SK-MEL-5 (cell line): ENCODE measurements at places on chromosomes 4 and X. TPM values are rescaled to one million over a fixed set of nuclear protein-coding genes. Genes with fewer than 3 reads are reported as not detected.

SYN1 gene
- total RNA-seq = 0.05 TPM in 1 of 2 replicates, not detected in the other

SYNPO2 gene
- 0.32 and 0.69 TPM in 2 replicates for total RNA-seq

ARX gene
- 0.24 and 0.56 TPM in 2 replicates for total RNA-seq

ITIH6 gene
- total RNA-seq = 0.05 TPM in 1 of 2 replicates, not detected in the other

SLITRK2 gene
- 0.69 and 1.1 TPM in 2 replicates for total RNA-seq

GRCh38 chr4:24865401-24865800 lies 47.4 kb downstream of the CCDC149 start:
- no peak for DNase-seq

- no peak for DNase-seq
Observed at GRCh38 chr4:17690898-17691297, 76.5 kb downstream of the MED28 start.

GRCh38 chr4:18935659-18936345 lies 914.2 kb upstream of the LCORL start:
- DNase-seq = no peak

DNA sequence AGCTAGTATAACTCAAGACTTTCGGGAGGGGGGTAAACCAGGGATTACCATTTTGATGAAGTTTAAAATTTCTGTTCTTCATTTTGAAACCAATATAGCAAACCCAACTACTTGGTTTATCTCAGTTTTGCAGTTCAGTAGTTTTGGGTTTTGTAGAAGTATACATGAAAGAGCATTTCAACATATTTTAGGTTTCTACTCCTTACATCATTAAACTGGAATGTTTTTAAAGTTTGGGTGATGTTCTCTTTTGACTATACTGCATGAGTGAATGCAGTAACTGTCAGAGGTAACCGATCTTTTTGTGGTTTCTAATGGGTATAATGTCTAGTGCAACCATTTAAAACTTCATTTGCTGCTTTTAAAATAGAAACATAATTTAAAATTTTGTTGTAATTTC lies 248.3 kb upstream of the MAD2L1 start:
- no peak for DNase-seq

DNA sequence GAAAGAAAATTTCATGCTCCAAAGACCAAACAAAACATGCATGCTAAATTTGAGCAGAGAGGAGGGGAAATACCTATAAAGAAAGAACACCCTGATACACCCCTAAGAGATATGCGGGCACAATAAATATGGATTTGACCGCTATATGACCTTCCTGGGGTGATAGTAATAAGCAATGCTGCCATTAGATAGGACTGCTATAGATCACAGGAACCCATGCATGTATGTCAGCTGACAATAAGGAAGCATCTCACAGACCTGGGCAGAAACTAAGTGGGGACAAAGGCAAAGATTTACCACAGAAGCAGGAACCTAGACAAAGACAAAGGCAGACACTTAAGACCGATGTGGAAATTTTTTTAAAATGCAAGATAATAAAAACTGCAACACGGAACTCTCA lies 21.3 kb downstream of the ZNF721 start:
- DNase-seq = no peak

DNA sequence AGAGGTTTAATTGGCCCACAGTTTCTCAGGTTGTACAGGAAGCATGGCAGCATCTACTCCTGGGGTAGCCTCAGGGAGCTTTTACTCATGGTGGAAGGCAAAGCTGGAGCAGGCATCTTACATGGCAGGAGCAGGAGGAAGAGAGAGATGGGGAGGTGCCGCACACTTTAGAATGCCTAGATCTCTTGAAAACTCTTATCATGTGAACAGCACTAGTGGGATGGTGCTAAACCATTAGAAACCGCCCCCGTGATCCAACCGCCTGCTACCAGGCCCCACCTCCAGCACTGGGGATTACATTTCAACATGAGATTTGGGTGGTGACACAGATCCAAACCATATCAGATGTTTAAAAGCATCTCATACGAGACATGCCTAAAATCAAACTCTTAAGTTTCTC lies 41.6 kb upstream of the SCOC start:
- no peak for DNase-seq

DNA sequence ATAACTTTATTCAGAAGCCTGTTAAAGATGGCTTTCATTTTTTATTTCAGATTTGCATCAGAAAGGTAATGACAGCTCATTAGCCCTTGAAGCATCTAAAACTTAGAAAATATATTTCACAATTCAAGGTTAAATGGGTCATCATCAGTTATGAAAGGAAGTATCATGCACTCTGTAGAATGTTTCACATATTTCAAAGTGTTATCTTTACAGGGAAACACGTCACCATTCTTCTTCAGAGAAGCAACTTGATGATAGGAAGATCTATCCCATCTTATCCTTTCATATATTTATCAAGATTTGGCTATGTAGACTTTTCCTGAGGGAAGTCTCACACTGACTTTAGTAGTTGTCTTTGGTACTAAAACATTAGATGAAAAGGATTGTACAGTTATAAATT lies 277.8 kb downstream of the TENM3 start:
- no peak for DNase-seq

- DNase-seq = peak; percentile 71
Observed at GRCh38 chr4:30720021-30720660, at the start of gene PCDH7. TSS of gene PCDH7 (plus strand) at chr4:30720369. CDS start at chr4:30721423, 1,054 bp downstream.

DNA sequence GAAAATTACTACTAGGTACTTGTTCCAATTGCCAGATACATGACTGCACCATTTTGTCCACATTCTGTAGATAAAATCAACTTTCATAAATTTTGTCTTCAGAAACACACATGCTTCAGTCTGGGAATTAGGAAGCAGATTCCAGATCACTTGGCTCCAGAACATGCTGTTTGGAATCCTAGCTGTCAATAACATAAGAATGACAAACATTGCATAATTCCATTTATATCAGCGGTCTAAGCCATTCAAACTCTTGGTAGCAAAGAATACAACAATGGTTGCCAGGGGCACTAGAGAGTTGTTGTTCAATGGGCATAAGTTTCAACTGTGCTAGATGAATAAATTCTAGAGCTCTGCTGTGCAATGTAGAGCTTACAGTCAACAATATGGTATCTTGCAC lies 1112.1 kb upstream of the AGA start:
- DNase-seq = no peak

GRCh38 chrX:120308959-120309872 lies 2.0 kb downstream of the TMEM255A start:
- no peak for DNase-seq

DNA sequence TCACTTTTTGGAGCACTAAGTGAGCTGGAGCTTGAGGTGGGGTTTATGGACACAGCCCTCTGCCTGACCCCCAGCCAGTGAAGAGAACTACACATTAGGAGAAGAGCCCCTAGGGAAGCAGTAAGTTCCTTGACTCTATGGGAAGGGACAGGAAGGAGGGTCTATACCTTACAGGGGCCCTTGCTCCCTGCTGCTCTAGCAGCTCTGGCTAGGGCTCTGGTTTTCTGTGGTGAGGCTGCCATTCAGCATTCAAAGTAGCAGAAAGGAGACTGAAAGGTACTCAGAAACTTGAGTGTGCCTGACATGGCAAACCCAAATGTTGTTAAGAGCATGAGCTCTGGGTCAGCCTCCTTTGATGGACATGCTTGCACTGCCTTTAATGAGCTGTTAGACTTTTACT lies 144.0 kb upstream of the KIT start:
- DNase-seq = no peak

DNA sequence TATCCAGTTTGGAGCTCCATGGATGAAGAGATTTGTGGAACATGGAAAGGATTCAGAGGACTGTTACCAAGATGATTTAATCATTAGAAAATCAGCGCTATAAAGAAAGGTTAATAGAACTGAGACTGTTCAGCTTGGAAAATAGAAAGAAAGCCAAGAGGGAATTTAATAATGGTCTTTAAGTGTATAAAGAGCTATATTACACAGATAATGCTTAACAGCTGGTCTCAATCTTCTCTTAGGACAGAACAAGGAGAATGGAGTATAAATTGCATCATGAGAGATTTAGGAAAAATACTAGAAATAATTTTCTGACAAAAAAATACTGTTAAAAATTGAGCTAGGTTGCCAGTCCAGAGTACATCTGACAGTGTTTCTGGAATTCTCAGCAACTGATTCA lies 91.3 kb upstream of the MAGEC2 start:
- no peak for DNase-seq

DNA sequence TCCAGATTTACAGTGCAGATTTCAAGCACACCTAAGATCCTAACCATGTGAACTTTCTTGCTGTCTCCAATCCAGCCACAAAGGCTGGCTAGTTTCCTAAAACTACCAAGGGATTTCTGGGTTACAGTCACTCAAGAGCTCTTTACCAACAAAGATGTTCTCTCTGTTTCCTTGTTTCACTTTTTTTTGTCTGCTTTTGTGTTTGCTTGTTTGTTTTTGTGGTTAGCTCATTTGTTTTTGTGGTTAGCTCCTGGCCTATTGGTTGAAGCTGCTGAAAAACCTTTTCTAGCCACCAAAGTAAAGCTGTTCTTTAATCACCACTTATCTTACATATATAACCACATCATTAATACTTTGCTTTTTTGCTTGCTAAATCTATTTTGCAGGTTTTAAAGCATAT lies 642.5 kb upstream of the GALNTL6 start:
- DNase-seq = no peak
